ENCODE measurements at places on chromosomes 1 and 21.

GRCh38 chr1:198639671-198640143, 867 bp downstream of the PTPRC start:
- no peak for DNase-seq

GRCh38 chr1:8477166-8477982, 159.5 kb downstream of the SLC45A1 start:
- DNase-seq, result no peak

GRCh38 chr1:12180315-12180714, 13.5 kb downstream of the TNFRSF1B start:
- DNase-seq, result no peak

GRCh38 chr1:107228704-107229371, 88.0 kb downstream of the NTNG1 start:
- no peak for DNase-seq
